ENCODE measurements at places on chromosomes 5 and 9. TPM values are rescaled to one million over a fixed set of nuclear protein-coding genes. Genes with fewer than 3 reads are reported as not detected.

PCDHGA11 gene
- total RNA-seq, result 11.1 TPM

LHX3 gene
- total RNA-seq, result not detected

TMC1 gene
- 0.95 TPM for total RNA-seq

PPP1R2B gene
- total RNA-seq, result 0.46 TPM

PDGFRB gene
- 60.2 TPM for total RNA-seq

HRCT1 gene
- not detected for total RNA-seq

SLC45A2 gene
- not detected for total RNA-seq

STING1 gene
- total RNA-seq, result 36.5 TPM

PRRX2 gene
- total RNA-seq, result not detected

SREK1IP1 gene
- 23.6 TPM for total RNA-seq

CYLC2 gene
- not detected for total RNA-seq

RMRP gene
- 14,265 TPM for total RNA-seq

BRINP1 gene
- not detected for total RNA-seq

SLC24A2 gene
- total RNA-seq, result 3.3 TPM

OBP2B gene
- total RNA-seq, result not detected
